Sciatic nerve (tissue), 2 donors: ENCODE measurements at places on chromosomes 5 and 9.
A peak's percentile ranks its signal among the peaks of the same experiment; 100 is the strongest.

GRCh38 chr9:117253261-117253660, 161.6 kb downstream of the ASTN2 start:
- DNase-seq = no peak

- DNase-seq = no peak
These were observed 31.5 kb upstream of the TMED7 start for GRCh38 chr5:115657125-115657880.

GRCh38 chr9:117616431-117616831, 87.8 kb upstream of the TLR4 start:
- DNase-seq = no peak

- DNase-seq = no peak
These were observed 36.1 kb upstream of the CCNG1 start for GRCh38 chr5:163401271-163401670.

DNA sequence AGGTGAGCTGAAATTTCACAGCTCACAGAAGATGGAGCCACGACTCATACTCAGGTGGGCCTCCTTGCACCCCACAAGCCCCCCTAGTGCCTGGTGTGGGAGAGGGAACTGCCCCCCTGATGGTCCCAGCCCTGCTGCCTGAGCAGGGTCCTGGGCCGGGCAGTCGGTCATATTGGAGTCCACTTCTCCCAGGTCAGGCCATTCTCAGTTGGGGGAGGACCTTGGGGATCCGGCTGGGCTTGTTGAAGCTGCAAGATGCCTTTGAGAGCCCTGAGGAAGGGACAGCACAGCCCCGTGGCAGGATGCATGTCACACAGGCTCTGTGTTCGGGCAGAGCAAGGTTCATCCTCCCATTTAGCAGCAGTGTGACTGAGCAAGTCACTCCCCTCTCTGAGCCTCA, 56.6 kb downstream of the ERGIC1 start:
- no peak for DNase-seq

DNA sequence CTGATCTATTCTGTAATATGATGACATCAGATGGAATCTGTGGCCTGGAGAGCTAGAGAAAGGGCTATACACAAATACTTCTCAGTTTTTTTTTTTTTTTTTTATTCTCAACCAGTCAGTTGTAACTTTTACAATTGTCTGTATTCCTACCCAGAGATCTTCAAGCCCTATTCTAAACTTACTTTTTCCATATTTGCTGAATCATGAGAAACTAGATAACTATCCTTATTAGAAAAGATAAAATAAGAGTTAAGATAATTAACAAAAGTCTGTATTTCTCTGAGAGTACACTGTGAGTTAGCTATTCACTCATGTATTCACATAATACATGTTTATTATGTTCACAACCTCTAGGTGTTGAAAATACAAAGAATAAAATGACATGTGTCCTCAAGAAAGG, 1575.9 kb downstream of the EFNA5 start:
- DNase-seq = no peak

DNA sequence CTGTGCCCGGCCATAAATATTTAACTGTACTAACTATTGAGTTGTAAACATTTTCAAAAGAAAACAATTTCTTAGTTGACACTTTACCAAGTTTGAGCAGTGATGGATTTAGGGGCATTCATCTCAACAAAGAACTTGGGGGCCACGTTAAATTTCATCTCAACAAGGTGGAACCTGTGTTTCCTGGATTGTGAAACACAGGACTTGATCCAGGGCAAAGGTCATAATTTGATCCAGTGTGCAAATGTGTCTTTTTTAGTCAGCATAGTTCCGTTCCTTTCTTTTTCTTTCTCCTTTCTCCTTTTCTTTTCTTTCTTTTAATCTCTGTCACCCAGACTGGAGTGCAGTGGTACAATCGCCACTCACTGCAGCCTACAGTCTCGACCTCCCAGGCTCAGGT, 3.1 kb downstream of the GFRA3 start:
- no peak for DNase-seq

DNA sequence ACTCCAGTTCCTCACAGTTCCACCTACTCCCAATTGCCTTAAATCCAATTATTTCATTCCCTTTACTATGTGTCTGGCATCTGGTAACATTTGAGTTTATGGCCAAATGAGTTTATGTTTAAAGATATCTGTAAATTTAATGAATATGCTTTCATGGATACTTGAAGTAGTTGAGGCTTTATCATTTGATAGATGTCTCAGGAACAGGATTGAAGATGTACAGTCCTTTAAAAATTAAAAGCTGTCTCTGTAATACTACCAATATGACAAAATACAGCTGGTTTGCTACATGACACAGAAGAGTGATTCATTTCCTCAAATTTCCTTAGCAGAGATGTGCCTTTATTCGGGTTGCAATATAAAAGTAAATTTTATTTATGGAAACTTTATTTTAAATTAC, 2326.0 kb upstream of the ACO1 start:
- DNase-seq = no peak

DNA sequence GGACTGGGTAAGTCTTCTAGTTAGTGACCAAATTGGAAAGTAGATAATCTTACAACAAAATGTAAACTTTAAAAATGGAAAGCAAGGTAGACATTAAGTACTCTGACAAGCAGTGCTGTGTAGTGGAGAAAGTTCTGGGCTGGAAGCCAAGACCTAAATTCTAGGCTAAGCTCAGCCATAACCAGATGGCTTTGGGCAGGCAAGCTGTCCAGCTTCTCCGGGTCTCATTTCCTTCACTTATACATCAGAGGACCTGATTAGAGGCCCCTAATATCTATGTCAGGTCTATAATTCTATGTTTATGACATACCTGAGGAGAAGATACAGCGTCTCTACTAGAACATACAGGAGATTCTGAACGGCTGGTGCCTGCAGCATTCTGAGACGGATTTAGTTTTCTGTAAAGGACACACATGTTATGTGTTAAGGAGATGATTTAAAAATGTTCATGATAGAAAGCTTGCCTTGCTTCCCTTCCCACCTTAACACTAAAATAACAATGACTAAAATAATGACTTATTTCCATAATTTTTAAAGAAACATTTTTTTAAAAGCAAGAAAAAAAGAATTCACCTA, 61.2 kb downstream of the ELL2 start:
- no peak for DNase-seq

DNA sequence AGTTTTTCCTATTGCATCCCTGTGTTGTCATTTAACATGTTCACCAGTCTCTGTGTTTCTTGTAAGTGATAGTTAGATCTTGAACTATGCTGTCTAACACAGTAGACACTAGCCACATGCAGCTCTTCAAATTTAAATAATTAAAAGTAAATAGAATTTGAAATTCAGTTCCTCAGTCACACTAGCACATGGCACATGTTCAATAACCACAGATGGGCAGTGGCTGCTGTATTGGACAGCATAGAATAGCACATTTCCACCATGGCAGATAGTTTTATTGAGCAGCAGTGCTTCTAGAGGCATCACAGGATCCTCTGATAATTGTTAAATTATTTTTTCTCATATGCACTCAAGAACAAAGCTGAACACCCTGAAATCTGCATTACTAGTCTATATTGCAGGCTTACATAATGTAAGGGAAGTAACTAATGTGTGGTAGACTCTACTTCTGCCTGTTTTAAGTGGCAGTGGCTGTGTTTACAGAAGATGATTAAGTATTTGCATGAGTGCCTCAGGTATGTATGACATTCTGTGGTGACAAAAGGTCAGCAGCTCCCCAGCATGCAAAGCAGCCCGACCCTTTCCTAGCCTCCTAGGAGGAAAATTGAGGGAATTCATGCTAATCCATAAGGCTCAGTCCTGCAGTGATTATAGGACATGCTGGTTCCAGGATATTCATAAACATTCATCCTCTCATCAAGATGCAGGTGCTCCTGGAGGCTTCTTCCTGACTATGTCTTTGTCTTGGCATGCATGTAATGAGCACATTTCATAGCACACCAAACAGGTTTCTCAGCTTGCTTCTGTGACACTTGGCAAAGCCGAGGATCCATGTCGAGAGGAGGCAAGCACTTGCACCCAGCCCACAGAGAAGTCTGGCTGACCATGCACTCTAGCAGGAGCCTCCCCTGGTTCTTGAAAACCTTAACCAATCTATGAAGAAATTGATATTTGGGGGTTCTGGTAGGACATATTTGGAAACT, 45.5 kb downstream of the SH3RF2 start:
- DNase-seq = no peak

DNA sequence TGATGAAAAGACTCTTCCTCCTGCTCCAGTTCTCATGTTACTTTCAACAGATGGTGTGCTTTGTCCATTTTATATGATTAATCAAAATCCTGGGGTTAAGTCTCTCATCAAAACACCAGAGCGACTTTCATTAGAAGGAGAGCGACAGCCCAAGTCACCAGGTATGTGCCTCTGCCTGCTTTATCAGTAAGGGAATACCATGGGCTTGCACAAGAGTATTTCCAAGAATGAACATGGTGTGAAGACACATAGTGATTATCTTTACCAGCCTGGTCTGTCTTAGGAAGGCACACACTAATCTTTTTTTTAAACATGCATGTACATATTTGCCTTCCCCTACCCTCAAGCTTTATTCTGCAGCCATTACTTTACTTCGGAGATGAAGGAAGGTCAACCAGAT, 15.2 kb downstream of the NUP214 start:
- DNase-seq = no peak

DNA sequence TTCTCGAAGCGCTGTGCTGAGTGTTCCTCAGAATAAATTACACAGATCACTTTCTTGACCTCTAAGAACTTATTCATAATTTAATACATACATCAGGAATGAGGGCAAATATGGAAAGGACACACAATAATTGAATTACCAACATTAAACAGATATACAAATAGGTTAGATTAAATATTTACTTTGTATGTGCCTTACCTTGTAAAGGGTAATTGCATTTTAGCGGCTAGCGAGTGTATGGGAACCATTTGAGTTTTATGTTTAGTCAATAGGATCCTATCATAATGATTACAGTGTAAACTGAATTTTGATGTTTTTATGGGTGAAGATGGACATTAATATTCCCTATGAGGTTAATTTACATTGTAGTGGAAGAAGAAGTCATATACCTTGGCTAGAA, 1187.1 kb upstream of the WWC1 start:
- DNase-seq = no peak

DNA sequence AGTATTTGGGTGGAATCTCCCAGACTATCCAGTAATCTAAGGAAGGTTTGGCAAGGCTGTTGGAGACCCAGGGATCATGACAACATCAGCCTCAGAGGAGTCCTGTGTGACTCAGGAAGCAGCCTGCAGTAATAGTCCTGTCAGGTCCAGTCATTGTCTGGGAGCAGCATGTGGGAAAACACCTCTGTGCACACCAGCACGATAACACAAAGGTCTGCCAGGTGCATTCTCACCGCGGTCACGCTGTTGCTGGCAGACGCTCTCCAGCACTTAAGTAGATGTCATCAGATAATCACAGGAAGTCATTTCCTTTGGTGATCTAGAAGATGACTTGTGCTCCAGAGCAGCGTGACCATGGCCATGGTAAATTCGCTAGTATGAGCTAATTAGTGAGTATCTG, 99.2 kb upstream of the IQGAP2 start:
- no peak for DNase-seq

DNA sequence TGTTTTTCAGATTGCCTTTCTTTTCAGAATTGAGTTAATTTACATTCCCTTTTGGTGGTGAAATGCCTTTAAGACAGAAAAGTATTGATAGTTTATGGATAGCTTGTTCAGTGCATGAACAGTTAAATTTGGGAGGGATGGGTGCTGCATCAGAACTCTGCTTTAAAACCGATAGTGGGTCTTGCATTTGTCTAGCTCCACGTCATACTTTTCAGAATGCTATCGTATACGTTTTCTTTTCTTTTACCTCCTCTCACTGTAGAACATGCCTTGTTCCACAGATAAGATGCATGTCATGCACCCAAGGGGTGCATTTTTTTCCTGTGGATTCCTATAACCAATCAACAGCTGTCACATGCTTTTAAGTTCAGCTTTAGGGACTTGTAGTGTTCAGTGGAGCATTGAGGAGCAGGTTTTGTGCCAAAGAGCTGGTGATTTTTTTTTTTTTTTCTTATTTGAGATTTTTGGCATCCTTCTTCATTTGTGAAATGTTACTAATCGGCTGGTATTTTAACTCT, 2.3 kb downstream of the SLC44A1 start:
- DNase-seq = no peak

DNA sequence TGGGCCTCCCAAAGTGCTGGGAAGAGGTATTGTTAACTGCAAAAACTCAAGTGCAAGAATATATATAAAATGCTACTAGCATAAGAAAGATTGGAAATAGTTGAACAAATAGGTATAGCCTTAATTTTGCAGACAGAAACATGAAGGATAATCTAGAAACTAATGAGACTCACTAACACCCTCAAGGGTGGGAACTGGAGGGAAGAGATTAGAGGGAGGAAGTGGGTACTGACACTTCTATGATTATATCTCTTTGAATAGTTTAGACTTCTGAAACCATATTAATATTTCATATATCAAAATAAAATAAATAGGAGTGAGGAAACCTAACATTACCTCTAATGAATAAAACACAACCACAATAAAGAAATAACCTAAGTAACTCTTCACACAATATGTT, 23.0 kb downstream of the AUH start:
- no peak for DNase-seq

- no peak for DNase-seq
These were observed 27.6 kb downstream of the ATP10B start for GRCh38 chr5:160824301-160825001.

GRCh38 chr9:131227112-131227958, 49.0 kb downstream of the FAM78A start:
- DNase-seq = peak; percentile 73

DNA sequence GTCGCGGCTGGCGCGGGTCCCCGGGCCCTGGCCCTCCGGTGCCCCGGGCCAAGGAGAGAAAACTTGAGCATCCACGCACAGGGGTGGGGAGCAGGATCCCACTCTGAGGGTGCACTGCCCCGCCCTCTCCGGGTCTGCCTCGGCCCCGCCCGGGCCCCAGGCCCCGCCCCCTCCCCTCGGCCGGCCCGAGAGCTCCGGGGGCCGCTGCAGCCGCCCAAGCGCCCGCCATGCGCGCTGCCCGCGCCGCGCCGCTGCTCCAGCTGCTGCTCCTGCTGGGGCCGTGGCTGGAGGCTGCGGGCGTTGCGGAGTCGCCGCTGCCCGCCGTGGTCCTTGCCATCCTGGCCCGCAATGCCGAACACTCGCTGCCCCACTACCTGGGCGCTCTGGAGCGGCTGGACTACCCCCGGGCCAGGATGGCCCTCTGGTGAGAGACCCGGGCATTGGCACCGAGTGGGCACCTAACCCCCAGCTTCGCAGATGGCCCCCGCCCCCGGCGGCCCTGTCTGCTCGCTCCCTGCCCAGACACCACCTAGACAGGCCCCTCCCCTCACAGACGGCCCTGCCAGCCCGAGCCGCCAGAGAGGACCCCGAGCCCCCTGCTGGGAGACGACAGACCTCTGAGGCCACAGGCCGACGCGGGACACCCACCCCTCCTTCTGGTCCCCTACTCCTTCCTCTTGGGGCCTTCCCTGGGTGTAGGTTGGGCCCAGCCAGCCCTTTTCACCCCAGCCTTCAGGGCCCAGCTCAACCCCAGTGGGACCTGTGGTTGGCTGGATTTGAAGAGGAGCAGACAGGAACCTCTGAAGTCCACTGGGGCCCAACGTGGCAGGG, at the start of gene CERCAM:
TSS of gene CERCAM (plus strand) at position 207 of the 831 bp plus-strand sequence. CDS start at position 228, 21 bp downstream.
- DNase-seq = peak; percentile 81

- DNase-seq = no peak
These were observed 377.8 kb upstream of the IRX2 start for GRCh38 chr5:3129252-3129651.

- peak; percentile 79 for DNase-seq
These were observed 88.0 kb downstream of the ADAMTS2 start for GRCh38 chr5:179257176-179257682.
